NCI-H748 treated with DMSO at 0.1 percent for 48 hours (cell line): ENCODE measurements at places on chromosomes 7 and 10.

DNA sequence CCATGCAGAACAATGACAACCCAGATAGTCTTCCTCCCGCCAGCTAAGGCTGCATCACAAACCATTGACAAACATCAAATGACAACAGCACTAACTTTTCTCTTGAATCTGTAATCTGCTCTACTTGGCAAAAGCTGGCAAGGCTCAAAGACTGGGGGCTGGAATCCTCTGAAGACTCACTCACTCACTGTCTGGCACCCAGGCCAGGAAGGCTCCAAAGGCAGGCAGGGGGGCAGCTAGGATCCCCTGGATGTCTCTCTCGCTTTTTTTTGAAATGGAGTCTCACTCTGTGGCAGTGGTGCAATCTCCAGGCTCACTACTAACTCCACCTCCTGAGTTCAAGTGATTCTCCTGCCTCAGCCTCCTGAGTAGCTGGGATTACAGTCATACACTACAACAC, 159.7 kb upstream of the GPR26 start:
- no peak for DNase-seq

DNA sequence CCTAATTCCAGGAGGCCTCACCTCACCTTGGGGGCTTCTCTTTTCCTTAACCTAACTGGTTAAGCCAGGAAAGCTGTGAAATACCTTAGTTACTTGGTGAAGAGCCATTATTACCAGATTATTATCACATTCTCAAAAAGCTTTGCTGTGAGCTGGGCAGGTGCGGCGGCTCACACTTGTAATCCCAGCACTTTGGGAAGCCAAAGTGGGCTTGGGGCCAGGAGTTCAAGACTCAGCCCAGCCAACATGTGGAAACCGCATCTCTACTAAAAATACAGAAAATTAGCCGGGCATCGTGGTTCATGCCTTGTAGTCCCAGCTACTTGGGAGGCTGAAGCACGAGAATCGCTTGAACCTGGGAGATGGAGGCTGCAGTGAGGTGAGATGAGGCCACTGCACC, 102.4 kb upstream of the KLF6 start:
- no peak for DNase-seq

GRCh38 chr7:47442605-47442865, 139.4 kb downstream of the TNS3 start:
- DNase-seq: no peak

- no peak for DNase-seq
Measured at GRCh38 chr10:28580825-28581224, 47.9 kb downstream of the WAC start.

GRCh38 chr7:31776616-31777015, 89.6 kb downstream of the PPP1R17 start:
- DNase-seq: no peak

DNA sequence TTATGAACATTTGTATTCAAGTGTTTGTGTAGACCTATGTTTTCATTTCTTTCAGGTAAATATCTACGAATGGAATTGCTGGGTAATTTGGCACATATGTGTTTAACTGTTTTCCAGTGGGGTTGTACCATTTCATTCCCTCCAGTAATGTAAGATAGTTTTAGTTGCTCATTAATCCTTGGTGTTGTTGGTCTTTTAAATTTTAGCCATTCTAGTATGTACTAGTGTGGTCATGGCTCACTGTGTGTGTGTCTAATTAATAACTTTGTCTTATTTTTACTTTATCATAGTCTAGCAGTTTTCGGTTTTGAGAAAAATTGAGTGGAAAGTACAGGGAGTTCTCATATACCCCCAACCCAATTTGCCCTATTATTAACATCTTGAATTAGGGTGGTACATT, 278.8 kb downstream of the CAMK1D start:
- no peak for DNase-seq

DNA sequence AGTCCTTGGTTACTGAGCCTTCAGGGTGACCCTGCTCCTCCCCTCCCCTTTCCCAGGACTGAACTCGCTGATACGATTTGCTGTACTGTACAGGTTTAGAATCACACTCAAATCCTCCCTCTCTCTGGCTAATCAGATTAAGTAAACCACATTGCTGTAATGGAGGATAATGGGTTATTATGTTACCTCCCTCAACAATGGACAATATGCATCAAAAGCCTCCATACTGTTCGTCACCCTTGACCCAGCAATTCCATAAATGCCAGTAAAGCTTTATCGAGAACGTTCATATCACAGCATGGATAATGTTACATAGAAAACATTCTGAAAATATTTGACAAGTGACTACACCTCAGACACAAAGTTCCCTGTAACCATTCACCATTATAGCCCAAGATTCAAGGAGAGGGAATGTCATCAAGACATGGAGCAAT, 61.7 kb downstream of the FAM107B start:
- DNase-seq: no peak

- DNase-seq: no peak
Measured at GRCh38 chr10:123560301-123561140, 105.6 kb upstream of the GPR26 start.

DNA sequence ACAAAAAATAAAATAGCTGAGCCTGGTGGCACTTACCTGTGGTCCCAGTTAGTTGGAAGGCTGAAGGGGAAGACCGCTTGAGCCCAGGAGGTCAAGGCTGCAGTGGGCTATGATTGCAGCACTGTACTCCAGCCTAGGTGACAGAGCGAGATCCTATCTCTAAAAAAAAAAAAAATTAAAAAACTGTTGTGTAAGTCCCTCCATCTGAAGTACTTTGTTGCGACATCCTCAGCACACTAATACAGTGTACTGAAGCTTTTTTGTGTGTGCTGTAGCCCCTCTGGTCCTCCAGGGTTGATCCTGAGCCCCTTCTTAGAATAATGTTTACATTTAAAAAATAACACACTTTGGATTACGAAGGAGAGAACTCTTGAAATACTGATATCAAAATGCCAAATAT, 71.3 kb downstream of the PFKFB3 start:
- DNase-seq: no peak

- DNase-seq: no peak
Measured at GRCh38 chr7:8114175-8114574, 145.6 kb downstream of the GLCCI1 start.

DNA sequence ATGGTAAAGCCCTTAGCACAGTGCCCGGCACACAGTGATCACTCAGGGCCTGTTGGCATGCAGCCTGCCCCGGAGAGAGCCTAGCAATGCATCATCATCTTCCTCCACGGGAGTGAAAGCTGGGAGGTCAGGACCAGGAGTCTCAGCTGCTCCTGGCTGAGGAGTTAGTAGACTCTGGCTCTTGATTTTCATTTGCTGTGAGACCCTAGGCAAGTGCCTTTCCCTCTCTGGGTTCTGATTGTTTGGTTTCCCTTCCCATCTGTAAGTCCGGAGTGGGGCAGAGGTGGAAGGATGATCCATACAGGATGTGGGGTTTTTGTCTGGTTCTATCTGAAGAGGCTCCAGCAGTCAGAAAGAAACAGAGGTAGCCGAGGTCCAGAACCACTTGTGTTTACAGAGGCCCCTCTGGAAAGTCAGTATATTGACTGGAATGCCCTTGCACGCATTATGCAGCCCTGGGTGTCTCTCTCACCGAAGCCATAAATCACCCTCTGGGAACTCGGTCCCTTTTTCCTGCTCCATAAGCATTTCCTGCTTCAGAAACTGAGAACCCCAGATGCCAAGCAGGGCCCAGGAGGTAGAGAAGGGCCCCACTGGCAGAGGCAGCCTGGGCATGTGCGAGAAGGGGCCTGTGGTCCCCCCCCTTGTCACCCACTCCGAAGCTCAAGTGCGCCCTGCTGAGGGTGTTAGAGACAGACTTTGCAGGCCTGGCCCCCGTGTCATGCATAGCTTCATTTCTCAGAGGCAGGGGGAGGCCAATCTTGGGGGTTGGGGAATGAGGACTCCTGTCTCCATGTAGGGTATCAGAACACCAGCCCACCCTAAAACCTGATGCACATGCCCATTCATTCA, 8.5 kb downstream of the UNC5B start:
- no peak for DNase-seq

- no peak for DNase-seq
Measured at GRCh38 chr10:26412932-26413331, 25.2 kb upstream of the APBB1IP start.

DNA sequence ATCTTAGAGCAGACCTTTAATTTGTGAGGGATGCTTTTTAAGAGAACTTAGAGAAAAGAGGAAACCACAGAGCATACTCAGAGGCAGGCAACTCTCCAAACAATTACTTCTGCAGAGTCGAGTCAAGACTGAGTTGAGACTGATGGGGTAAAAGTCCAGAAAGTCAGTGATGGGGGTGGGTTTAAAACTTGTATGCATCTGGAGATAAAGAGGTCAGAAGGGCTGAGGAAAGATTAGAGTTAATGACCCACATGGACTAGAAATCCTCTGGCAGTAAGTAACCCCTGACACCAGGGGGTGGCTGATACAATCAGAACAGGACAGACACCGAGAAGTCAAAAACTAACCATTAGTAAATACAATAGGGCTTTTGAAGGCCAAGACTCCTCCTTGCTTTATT, 42.4 kb upstream of the SEPTIN7 start:
- no peak for DNase-seq

DNA sequence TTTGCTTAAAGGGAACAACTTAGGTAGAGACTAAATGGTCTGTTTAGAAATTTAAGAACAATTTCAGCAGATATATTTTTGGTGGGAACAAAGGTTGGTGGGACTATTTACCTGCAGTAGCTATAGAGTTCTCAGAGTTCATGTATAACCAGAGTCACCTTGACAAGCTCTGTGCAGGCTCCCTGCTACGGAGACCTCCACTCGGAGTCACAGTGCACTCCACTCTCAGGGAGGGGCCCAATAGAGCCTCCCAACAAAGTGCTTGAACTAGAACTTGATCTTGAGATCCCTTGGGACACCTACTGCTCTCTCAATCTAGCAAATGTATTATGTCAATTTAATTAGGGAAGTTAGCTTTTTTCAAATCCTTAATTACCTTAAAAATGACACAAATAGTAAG, 2.3 kb downstream of the MYPN start:
- no peak for DNase-seq

- no peak for DNase-seq
Measured at GRCh38 chr10:36574207-36574606, 551.2 kb upstream of the ANKRD30A start.

DNA sequence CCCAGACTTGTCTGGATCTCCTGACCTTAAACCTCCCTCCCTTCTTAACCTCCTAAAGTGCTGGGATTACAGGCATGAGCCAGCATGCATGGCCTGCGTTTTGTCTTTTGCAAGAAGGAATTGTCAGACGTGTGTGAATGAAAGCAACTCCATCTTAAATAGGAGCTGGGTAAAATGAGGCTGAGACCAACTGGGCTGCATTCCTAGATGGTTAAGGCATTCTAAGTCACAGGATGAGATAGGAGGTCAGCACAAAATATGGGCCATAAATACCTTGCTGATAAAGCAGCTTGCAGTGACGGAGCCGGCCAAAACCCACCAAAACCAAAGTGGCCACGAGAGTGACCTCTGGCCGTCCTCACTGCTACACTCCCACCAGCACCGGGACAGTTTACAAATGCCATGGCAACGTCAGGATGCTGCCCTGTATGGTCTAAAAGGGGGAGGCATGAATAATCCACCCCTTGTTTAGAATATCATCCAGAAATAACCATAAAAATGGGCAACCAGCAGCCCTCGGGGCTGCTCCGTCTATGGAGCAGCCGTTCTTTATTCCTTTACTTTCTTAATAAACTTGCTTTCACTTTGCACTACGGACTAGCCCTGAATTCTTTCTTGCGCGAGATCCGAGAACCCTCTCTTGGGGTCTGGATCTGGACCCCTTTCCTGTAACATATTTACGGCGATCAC, 41.2 kb upstream of the SDK1 start:
- DNase-seq: no peak

DNA sequence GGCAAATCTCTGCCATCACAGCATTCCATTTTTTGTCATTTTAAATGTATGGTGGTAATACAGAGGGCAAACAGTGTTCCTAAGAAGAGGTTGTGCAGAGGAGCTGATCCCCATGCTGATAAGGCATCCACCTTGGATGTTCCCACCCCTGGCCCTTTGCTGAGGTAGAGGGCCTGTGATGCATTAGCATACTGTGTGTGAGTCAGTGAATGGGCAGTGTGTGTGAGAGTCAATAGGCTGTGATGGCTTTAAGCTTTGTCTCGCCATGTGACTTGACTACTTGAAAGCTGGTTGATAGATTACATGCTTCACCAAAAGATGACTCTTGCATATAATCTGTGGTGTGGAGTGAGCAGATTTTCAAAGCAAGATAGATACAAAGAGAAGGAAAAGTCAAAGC, 81.3 kb downstream of the INSYN2A start:
- no peak for DNase-seq

GRCh38 chr7:98133621-98134303, 27.1 kb downstream of the LMTK2 start:
- DNase-seq: no peak

GRCh38 chr10:43408331-43408709, 666 bp downstream of the HNRNPF start:
- no peak for DNase-seq

DNA sequence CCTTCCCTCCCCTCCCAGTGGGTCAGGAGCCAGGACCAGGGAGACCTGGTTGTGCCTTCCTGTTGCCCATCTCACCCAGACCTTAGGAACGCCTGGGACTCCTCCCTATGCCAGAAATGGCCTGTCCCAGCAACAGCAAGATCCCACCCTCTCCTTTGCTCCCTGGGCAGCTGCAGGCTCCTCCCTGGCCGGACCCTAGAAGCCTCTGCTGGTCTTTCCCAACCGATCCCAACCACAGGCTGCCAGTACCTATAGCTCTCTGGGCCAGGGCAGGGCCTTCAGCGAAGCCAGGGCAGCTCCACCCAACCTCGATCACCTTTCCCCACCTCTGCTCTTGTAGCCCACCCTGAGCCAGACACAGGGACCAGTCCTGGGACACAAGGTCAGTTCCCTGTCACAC, 21.9 kb downstream of the LDB3 start:
- no peak for DNase-seq

- no peak for DNase-seq
Measured at GRCh38 chr7:28041508-28042314, 138.9 kb downstream of the JAZF1 start.

DNA sequence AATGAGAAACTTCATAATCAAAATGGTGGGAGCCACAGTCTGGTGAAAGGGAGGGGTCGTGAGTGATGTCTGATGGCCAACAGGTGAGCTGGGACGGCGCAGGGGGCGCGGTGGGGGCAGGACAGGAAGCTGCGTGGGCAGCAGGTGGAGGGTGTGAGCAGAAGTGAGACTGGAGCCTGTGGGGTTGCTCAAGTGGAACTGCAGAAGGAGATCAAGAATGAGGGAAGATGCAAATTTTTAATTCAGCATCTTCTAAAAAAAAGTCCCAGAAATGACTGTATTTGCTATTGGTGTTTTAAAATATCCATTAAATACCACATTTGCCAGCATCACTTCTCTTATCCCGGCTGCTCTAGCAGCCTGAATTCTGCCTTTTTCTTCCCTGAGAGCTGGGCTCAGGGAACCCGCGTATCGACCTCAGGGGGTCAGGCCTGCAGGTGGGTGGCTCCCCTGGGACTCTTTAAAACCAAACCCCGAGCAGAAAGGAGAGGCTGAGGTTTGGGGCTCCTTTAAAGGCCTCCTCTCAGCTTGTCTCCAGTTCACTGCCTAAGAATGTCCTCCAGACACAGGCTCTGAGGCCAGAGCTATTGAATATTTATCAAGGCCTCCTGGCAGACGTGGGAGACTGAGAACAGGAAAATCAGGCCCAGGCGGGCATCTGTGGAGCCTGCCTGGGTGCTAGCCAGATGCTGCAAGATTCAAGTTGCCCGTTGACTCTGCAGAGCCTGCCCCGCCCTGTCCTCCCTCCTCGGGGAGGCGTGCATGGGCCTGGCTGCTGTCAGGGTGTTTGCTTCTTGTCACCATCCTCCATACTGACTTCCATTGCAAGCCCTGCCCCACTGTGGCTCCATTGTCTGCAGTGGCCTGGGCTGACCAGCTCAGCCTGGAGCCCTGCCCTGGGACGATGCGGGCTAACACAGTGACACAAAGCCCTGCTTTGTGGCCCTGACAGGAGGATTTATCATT, 53.9 kb downstream of the SYPL1 start:
- DNase-seq: no peak
